ENCODE measurements at places on chromosomes 6 and 20.

GRCh38 chr6:150813993-150814359 lies 51.5 kb upstream of the MTHFD1L start:
- no peak for DNase-seq

DNA sequence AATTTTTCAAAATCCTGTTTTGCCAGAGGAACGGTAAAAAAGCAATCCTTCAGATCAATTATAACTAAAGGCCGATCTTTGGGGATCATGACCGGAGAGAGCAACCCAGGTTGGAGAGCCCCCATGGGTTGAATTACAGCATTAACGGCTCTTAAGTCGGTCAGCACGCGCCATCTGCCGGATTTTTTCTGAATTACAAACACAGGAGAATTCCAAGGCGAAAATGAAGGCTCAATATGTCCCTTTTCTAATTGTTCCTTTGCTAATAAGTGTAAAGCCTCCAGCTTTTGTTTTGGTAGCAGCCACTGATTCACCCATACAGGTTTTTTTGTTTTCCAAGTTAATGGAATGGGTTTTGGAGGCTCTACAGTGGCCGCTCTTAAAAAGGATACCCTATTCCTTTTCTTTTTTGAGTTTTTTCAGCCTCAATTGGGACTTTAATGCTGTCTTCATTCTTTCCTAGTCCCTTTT lies 16.9 kb upstream of the PTCRA start:
- peak; percentile 80 for DNase-seq

DNA sequence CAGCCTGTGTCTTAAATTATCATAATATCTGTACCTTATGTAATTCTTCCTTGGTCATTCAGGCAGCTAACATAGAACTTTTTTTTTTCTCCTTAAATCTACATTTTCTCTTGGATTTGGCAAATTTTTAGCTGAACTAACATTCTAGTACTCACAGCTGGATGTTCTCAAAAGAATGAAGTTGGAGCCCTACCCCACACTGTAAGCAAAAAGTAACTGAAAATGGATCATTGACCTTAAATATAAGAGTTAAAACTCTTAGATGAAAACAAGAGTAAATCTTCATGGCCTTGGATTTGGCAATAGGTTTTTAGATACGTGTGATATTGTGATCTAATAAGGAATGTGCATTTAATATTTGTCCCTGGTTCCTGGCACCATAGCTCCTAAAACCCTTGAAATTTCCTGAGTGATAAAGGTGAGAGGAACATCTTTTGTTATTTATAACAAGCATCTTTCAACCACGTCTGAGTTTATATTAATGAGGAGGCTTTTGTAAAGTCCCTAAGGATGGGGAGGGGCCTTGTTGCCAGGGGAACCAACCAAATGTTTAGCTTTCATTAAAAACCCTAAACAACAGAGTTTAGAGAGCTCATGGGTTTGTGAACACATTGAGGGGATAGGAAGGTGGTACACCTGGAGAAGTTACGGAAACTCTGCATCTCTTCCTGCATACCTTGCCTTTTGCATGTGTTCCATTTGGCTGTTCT lies 106.1 kb upstream of the ADGRF4 start:
- no peak for DNase-seq

- no peak for DNase-seq
Measured at GRCh38 chr6:26027491-26028211, 59.6 kb upstream of the HFE start.

- DNase-seq, result no peak
Measured at GRCh38 chr6:139165324-139165723, 30.4 kb downstream of the HECA start.

DNA sequence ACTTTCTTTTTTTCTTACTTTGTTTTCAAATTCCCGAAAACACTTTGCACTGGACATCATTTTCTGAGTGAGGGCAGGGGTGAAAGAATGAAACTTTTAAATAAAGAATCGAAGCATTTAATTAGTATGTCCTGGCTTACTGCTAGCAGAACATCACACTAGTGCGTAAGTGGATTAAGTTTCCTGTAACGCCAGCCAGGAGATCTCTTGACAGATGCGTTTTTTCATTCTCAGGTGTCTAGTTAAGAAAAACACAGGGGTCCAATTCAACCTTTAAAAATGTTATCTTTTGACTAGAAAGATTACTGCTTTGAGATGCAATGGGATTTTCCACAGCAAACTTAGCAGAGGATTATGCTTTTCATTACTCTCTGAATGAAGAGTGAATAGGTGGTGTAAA lies 858.8 kb upstream of the EPHA7 start:
- DNase-seq, result no peak

- no peak for DNase-seq
Measured at GRCh38 chr6:154606457-154606856, 96.0 kb upstream of the CNKSR3 start.
